Suprapubic skin (tissue), 4 donors: ENCODE measurements at places on chromosomes 12 and 14. TPM values are rescaled to one million over a fixed set of nuclear protein-coding genes. Genes with fewer than 3 reads are reported as not detected.

- DNase-seq, result no peak
Observed at GRCh38 chr14:76109087-76109880, 42.4 kb upstream of the GPATCH2L start.

DNA sequence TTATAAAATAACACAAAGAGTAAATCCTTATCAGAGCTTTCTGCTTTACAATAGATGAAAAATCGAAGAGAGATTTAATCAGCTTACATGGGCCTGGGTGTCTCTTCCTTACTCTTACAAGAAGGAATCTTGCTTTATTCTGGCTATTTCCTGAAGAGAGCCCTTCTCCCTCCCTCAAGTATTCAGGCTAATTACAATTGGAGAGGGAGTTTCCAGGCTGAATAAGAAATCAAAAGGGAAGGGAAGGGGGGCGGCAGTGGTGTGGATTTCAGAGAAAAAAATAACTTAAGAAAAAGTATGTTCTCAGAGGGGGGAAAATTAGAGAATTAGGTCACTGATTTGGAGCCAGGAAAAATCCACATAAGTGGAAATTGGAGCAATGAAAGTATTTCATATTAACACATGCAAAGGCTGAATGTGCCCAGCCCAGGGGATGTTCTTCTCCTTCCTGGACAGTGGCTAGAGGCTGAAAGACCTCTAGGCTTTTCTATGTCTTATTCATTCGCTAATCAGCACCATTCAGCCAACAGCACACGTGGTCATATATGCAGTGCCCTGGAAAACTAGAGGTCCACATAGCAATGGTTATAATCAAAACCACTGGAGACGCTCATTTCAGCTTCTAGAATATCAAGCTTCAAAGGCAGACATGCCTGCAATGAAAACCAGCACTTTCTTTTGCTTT is 158.9 kb upstream of the BTG1 start:
- DNase-seq, result no peak

DNA sequence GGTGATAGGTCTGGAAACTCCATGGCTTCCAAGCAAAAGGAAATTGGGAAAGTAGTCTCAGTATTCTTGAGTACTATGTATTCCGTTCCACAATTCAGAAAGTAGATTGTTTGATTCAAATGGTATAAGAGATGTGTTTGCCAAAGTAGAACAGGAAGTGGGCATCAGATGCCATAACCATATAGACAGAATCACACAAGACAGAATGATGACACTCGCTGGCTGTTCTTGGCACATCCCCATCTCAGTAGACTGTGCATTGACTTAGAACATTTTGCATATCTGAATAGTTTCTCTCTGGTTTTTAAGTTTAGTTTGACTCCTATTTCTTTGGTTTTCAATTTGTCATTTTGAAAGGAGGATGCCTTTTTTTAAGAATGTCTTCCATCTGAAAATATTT is 221.1 kb upstream of the RGS6 start:
- DNase-seq, result no peak

GRCh38 chr14:92615451-92615850 is 101.9 kb downstream of the RIN3 start:
- no peak for DNase-seq

GRCh38 chr12:32181498-32182175 is 75.0 kb downstream of the BICD1 start:
- no peak for DNase-seq

GRCh38 chr12:109269428-109269827 is 39.7 kb downstream of the FOXN4 start:
- DNase-seq, result no peak

- DNase-seq, result no peak
Observed at GRCh38 chr12:90630006-90630405, 325.0 kb downstream of the CCER1 start.

- DNase-seq, result no peak
Observed at GRCh38 chr12:77392467-77393088, 327.2 kb upstream of the E2F7 start.

DNA sequence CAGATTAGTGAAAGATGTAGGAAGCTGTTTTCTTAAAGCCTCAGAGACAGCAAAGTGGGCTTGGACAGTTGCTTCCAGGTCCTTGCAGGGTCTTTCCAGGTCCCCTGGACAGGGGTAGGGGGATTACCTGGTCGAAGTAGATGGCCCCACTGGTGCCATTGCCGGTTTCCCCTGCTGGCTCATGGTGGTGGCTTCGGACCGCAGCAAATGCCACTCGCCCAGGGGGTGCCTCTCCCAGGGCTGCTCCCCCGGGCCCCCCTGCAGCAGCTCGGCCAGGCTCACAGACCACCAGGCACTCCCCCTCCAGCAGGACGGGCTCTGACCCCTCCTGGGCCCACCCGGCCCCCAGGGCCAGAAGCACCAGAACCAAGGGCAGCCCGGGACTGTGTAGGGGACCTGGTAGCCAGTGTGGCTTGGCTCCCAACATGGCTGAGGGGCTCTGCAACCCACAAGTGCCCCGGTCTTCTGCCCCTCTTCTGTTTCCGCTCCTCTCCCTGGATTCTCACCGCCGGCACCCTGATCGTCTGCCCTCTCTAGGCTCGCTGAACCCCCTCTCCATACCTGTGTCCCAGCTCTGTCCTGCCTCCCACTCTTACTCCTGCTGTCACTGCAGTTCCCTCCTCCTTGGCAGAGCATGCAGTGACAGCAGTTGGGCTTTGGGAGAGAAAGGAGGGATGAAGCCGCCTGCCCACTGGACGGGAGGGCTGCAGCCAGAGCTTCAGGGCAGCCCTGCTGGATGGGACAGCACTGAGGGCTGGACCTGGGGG is 657 bp downstream of the CBLN3 start:
- DNase-seq, result peak; percentile 65

- DNase-seq, result no peak
Observed at GRCh38 chr12:68646484-68646883, 35.8 kb downstream of the RAP1B start.

GRCh38 chr12:46900734-46901463 is 75.1 kb upstream of the SLC38A4 start:
- DNase-seq, result no peak

DNA sequence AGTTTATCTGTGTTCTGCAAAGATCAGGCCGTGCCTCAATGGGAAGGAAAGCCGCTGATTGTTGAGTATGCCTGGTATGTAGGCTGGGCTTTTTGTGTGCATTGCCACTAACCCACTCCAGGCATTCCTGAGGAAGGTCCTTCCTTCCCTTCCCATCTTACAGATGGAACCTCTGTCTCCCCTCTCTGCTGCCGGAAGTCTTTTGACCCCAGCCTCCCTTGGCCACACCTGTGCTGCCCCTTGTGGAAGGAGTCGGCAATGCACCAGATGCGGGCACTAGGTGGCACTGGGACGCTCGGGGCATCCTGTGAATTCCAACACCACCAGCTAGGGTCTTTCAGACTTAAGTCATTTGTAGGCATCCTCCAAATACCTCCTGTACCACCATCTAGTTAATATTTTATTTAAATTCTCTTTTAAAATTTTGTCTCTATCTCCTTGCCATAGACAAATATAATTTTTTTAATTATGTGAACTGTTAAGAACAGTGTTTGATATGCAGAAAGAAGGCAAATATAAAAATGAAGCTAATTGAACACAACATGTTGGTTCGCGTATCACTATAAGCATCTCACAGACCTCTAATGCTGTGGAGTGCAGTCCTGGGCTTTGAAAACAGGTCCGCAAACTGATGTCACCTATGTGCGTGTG is 99.6 kb downstream of the RIN3 start:
- no peak for DNase-seq

- no peak for DNase-seq
Observed at GRCh38 chr14:61332658-61333029, 11.3 kb downstream of the PRKCH start.

DNA sequence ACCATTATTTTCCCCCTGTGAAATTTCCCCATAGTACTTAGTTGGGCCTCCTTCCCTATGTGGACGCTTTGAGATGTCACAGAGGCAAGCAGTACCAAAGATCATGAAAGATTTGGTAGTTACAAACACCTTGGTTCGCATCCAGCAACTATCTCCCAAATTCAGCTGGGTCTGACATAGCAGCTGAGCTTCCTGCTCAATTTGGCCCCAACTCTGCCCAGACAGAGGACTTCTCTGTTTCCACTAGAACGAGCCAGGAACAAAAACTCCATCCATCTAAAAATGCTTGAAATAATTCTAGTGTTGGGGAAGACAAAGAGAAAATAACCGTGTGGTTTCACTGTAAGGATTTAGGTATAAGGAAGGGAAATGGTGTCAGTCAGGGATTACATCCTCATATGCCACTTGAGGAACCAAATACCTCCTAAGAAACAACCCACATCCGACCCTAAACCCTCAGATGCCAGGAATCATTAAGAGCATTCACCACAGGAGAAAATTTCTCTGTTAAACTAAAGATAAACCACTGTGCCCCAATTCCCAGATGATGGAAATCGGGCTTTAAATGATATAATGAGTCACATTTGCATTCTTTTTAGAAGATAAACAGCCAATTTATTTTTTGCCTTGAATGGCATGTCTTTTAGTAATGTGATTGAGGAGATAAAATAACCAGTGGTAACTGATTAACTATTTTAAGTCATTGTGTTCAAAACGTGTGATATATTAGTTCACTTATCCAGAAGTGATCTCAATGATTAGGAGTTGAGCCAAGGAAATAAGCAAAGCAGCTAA is 103.7 kb upstream of the IFNG-AS1 start:
- DNase-seq, result no peak

DNA sequence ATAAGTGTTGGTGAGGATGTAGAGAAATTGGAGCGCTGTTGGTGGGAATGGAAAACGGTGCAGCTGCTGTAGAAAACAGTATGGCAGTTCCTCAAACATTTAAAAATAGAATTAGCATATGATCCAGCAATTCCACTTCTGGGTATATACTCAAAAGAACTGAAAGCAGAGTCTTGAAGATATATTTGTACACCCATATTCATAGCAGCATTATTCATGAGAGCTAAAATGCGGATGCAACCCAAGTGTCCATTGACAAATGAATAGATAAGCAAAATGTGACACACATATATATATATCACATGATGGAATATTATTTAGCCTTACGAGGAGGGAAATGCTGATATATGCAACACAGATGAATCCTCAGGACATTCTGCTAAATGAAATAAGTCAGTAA is 84.7 kb upstream of the CEP83 start:
- DNase-seq, result no peak

GRCh38 chr14:54709444-54709843 is 142.5 kb downstream of the SAMD4A start:
- no peak for DNase-seq

DNA sequence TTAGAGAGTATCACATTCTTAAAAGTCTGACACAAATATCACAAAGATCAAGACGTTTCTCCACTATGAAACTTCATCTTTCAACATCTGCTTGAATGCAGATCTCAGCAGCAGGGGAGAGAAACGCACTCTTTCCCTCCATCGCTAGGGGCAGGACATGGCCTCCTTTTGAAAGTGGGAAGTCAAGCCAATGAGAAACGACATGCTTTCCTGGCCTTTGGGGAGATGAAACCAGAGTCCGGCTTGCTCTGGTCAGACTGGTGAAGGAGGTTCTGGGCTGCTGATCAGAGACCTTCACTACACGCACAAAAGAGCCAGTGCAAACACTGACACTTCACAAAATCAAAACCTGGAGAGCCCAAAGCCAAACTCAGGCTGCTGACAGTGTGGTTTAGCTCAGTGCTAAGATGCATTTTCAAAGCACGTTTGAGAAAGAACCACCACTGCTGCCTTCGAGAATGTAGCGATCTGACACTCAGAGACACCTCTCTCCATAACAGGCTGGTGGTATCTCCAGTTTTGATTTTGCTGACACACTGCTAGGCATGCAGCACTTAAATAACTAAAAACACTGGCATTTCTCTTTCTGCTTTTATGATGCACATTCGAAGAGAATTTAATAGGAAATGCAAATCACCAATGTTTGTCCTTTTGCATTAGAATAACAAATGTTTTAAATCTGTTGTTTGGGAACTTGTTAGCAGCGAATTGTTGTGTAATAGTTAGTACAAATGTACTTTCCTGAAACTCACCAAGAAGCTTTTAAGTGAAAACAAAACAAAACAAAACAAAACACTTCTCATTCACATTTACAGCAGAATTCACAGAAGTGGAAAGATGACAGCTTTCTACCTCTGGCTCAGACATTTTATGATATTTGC is 93.9 kb upstream of the OVCH1 start:
- DNase-seq, result no peak

Gene LBHD2
- total RNA-seq, result not detected

Gene BORCS5
- total RNA-seq, result 18.3 TPM

Gene CMA1
- not detected for total RNA-seq

Gene C12orf60
- 0.31 TPM for total RNA-seq

Gene CLEC4C
- not detected for total RNA-seq

Gene TBX3
- total RNA-seq, result 23.4 TPM

Gene INHBC
- not detected for total RNA-seq

Gene TESPA1
- 3.1 TPM for total RNA-seq

Gene DPY19L2
- total RNA-seq, result 6.7 TPM

Gene TSPAN19
- total RNA-seq, result not detected
